Stimulated activated CD8-positive, alpha-beta memory T cell treated with anti-CD3 and anti-CD28 coated beads, Interleukin-15, amount 100 ng/mL, for 1 hour (primary cell): ENCODE measurements at places on chromosomes 2 and 18.

GRCh38 chr2:86518481-86518880, 44.8 kb downstream of the CHMP3 start:
- DNase-seq, result peak; percentile 6

DNA sequence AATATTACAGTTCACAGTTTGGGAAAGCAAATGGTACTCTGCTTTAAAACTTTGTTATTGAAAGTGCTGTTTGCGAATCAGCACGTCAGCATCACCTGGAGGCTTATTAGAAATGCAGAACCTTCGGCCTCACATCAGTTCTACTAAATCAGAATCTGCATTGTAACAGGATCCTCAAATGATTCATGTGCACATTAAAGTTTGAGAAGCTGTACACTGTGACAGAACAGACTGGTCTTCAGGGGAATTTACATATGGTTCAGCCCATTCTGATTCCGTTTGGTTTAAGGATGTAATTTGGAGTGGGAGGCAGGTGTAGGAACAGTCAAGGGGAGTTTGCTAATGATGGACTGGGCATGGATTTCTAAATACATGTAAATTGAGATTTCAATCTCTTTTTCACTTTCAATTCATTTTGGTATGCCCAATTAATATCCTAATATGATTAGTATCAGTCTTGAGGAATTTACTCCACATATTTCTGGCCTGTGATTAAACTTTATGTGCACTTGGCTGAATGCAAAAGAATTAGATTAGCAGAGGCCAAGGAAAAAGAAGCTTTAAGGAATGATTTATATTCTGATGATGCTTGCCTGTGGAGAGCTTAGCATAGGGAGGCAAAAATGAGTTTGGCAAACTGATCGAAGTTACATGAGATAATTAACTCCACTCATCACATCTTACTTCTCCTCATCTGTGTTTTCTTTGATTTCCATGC, 248.8 kb downstream of the XIRP2 start:
- DNase-seq, result no peak

DNA sequence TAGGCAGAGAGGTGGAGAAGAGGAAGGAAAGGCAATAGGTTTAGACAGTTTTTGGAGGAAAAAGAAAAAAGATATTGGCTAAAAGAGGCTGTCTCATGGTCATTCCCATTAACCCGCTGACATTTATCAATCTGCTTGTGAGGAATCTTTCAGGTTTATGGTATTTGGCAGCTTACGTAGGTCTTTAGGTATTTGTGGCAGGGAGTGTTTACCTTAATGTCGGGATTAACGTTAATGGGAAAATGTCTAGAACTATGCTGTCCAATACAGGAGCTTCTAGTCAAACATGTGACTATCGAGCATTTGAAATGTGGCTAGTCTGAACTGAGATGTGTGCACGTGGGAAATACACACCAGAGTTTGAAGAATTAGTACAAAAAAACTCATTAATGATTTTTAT, 144.2 kb downstream of the BABAM2 start:
- no peak for DNase-seq

DNA sequence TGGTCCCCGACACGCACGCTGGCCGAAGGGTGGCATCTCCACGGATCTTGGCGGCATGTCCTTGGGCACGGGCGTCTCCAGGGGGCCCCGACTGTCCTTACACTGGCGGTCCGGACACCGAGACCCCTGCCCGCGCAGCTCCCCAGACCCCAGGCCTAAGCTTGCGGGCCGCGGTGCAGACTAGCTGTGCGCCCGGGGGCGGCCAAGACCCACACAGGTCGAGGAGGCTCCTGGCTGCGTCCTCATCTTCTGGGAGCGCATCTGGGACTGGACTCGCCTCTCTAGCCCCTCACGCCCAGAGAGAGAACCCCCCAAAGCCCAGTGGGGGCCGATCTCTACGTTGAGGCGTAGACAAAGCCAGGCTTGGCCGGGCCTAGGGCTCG, 475 bp upstream of the TWIST2 start:
- DNase-seq, result no peak

- no peak for DNase-seq
Observed at GRCh38 chr2:133568172-133568571, at the start of gene NCKAP5. NCKAP5 (minus strand) TSS chr2:133568463; CDS start chr2:133517526, 50,937 bp downstream.

GRCh38 chr2:111116843-111117597, 3.7 kb upstream of the BCL2L11 start:
- peak; percentile 38 for DNase-seq

DNA sequence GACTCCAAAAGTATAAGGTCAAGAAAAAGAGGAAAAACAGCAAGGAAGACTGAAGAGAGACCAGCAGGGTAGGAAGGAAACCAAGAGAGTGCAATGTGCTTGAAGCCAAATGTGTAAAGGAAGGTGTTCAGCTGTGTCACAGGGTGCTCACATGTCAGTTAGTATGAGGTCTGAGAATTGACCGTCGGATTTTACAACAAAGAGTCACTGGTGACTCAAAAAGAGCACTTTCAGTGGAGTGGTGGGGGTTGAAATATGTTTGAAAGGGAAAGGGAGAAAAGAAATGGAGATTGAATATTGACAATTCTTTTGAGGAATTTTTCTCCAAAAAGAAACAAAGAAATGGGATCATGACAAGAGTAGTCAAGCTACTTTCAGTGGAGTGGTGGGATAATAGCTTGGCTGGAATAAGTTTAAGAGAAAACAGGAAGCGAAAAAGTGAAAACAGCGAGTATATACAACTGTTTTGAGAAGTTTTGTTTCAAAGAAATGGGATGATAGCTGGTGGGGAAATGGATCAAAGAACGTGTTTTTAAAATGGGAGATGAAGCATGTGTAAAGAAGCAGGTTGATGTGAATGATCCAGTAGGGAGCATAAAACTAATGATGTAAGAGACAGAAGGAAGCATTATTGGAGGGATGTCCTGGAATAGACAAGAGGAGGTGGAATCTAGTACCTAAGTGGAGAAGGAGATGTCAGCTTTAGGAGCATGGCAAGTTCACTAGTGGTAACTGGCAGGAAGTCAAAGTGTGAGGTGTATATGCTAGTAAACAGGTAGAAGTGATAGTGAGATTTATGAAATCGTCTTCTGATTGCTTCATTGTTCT, 3.6 kb upstream of the TSPYL6 start:
- no peak for DNase-seq

- DNase-seq, result no peak
Observed at GRCh38 chr18:28984731-28985130, 807.8 kb upstream of the CDH2 start.

- no peak for DNase-seq
Observed at GRCh38 chr2:233351423-233351822, 2.9 kb upstream of the DGKD start.

DNA sequence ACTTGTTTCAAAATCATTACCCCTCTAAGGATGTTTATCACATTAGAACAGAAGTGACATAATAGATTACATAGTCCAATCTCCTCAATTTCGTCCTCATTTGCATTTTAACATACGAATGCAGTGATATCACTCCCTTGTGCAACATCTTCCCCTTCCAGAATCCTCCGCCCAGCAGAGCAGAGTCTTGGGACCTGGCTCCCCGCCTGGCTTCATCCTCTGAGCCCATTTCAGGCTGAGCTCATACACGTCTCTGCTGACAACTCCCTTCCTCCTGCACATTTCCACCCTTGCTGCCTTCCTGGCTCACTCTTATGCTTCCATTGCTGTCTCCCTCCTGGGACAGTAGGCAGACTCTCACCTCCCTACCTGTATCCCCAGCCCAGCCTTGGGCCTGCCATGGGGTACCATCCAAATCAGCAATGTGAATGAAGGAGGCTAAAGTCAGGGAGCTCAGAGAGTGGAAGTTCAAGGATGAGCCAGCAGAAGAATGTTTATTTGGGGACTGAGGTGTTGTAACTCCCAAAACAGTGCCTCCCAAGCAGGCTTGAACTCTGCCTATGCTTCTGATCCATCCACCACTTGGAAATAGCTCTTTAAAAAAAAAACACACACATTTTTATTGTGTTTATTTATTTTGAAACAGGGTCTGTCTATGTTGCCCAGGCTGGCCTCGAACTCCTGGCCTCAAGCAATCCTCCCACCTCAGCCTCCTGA, 165.2 kb downstream of the TMEM200C start:
- no peak for DNase-seq

DNA sequence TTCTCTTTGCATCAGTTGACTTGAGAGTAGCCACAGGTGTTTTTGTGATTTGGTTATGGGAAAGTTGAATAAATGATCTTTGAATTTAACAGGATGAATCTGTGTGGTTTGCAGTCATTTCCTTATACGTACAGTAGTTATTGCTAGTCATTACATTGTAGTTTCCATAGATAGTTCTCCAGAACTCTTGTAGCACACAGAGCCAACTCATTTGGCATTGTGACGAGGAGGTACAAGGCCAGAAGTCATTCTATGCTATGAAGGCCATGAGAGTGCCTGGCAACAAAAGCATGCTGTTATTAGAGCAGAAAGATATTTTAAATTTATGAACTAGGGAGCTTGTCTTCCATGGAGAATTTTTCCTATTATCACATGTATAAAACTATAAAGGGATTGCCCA, 973.0 kb upstream of the CHAC2 start:
- DNase-seq, result no peak

GRCh38 chr2:201448701-201449100, 2.6 kb downstream of the TRAK2 start:
- no peak for DNase-seq

DNA sequence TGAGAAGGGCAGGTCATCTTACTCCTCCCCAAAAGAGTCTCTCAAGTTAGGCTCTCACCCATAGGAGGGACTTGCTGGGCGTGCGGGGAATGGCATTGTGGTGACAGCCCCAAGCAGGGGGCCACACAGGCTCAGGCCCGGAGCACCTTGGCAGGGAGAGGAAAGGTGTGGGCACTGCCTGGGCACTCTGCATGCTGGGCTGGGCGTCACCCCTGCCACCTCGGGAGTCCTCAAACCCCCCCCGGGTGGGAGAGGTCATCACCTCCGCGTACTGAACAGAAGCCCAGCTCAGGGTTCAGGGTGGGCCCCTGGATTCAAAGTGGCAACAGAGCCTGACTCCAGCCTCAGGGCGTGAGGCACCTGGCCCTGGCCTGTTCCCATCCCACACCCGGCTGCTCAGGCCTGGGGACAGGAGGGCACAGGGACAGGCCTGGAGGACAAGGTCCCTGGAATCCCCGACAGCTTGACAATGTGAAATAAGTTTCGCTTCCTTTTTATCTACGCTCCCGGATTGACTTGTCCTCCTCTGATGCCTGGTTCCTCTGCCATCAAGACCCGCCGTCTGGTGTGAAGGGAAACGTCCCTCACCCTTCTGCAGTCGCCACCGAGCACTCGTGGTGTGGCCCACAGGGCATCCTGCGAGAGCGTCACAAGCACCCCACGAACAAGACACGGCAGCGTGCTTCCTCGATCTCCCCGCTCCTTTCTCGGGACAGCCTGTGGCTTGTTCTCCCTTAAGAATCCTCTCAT, 97.8 kb downstream of the HDAC4 start:
- DNase-seq, result no peak

GRCh38 chr18:8709248-8710059, 4.1 kb downstream of the MTCL1 start:
- no peak for DNase-seq

- DNase-seq, result no peak
Observed at GRCh38 chr2:62147610-62148301, 48.2 kb upstream of the B3GNT2 start.

DNA sequence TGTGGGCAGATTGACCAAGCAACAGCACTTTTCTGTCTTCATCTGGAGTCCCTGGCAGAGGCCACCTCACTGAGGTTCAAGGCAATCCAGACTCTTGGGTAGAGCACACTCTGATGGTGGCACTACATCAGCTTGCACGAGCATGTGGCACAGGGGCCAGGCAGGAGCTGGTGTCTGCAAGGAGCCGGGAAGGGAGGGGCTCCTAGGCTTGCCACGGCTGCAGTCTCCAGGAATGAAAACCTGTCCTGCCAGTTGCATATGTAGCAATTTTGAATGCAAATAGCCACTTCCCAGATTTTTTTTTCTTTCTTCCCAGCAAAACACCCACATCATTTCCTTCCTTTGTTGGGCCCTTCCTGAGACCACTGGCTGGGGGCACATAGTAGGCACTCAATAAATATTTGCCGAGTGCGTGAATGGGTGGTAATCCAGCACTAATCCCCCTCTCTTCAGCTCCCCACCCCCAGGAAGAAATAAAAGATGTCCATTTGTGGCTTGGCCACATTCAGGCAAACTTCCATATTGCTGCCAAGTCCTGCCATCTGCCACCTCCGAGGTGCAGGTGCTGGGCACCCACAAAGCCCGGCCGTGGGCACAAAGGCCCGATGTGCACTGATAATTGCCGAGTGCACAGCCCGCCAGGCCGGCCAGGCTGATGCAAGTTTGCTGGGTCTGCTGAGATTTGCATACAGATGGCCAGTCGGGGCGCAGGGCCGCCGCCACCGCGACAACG, 72.4 kb downstream of the MYCN start:
- DNase-seq, result no peak

GRCh38 chr2:236017446-236017845, 150.7 kb downstream of the GBX2 start:
- DNase-seq, result no peak

DNA sequence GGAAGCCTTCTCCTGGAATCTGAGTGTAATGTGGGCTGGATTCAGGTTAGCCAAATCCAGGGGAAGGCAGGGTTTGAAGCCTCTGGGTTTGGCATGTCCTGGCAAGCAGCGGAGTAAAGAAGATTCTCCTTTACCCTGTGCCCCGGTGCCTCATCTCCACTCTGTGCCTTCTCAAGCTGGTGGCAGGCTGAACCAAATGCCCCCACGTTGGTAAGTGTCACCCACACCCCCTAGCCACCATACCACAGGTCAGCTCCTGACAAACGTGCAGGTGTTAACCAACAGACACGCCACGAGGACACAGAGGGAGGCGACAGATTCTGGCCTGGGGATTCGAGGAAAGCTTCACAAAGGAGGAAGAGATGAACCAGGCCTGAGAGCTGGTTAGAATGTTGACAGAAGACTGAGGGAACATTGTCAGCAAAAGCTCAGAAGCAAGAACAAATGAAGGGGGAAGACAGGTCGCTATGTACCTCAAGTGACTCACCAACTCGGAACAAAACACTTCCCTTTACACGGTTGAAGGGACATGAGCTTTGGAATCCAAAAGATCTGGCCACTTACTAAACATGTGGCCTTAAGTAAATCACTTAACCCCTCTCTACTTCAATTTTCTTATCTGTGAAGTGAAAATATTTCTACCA, 85.2 kb upstream of the LCLAT1 start:
- DNase-seq, result no peak

DNA sequence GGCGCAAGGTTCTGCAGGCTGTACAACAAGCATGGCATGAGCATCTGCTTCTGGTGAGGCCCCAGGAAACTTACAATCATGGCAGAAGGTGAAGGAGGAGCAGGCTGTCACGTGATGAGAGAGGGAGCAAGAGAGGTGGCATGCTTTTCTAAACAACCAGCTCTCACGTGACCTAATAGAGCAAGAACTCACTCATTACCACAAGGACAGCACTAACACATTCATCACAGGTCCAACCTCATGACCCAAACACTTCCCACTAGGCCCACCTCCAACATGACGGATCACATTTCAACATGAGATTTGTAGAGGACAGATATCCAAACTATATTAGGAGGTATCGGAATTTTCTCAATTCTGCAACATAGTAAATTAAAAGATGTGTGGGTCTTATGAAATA, 108.8 kb upstream of the DLX2 start:
- no peak for DNase-seq

- DNase-seq, result no peak
Observed at GRCh38 chr18:980586-980985, 75.9 kb downstream of the ADCYAP1 start.

- DNase-seq, result no peak
Observed at GRCh38 chr2:188978291-188979081, 4.3 kb downstream of the COL3A1 start.
